ENCODE measurements at places on chromosomes 12 and 14. TPM values are rescaled to one million over a fixed set of nuclear protein-coding genes. Genes with fewer than 3 reads are reported as not detected.
A peak's percentile ranks its signal among the peaks of the same experiment; 100 is the strongest.

GRCh38 chr12:44428825-44429224 lies 447.3 kb downstream of the NELL2 start:
- no peak for DNase-seq

GRCh38 chr12:14185427-14186192 lies 179.9 kb upstream of the ATF7IP start:
- peak; percentile 51 for DNase-seq

GRCh38 chr12:120225852-120226640 lies 25.1 kb upstream of the RPLP0 start:
- DNase-seq = peak; percentile 29

DNA sequence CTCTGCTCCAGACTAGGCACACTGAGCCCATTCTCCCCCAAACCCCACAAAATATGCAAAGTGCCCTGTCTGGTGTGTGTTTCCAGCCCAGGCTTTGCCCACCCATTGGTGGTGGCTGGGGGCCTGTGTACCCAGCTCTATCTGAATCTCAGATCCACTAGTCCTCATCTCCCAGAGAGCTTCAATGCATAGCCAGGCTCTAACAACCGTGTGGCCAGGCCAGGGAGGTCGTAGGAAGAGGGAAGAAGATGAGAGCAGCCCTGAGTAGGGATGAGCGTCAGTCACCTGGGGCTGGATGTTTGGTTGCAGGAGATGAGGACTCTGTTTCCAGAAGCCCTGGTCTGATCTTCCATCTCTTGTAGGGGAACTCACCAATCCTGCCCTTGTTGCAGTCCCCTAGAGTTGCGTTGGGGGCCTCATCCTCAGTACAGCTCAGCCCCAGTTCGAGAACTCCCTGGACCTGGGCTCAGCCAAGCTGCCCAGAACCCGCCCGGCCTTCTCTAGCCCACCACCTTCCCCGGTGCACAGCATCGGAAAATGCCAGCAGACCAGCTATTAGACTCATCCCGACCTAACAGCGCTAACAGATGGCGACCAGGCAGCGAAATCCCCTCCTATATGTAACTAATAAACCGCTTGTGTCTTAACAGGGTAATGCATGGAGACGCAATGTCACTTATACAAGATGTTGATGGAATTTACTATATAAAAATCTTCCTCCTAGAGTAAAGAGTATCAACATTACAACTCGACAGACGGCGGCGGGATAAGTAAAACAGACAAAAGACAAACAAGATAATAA lies 3.2 kb upstream of the LHX5 start:
- DNase-seq = no peak

DNA sequence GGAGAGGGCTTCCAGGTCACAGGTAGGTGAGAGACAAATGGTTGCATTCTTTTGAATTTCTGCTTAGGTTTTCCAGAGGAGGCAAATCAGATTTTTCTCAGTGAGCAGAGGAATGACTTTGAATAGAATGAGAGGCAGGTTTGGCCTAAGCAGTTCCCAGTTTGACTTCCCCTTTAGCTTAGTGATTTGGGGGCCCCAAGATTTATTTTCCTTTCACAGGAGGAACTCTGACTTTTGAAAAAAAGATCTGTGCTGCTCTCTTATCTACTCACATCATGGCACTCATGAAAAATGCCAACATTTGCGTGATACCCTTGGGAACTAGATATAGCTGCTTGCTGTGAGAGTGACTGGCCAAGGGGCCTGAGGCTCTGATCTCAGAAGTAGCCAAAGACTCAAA lies 58.0 kb upstream of the EVL start:
- DNase-seq = no peak

GRCh38 chr14:78848234-78848820 lies 678.2 kb downstream of the NRXN3 start:
- DNase-seq = peak; percentile 14

DNA sequence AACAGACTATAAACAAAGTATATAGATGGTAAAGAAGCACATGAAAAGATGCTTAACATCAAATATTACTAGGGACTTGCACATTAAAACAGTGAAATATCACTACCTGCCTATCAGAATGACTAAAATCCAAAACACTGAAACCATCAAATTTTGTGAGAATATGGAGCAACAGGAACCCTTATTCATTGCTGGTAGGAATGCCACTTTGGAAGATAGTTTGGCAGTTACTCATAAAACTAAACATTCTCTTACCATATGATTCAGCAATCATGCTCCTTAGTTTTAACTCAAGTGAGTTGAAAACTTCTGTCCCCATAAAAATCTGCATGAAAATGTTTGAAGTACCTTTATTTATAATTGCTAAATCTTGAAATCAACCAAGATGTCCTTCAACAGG lies 297.6 kb downstream of the DAD1 start:
- no peak for DNase-seq

DNA sequence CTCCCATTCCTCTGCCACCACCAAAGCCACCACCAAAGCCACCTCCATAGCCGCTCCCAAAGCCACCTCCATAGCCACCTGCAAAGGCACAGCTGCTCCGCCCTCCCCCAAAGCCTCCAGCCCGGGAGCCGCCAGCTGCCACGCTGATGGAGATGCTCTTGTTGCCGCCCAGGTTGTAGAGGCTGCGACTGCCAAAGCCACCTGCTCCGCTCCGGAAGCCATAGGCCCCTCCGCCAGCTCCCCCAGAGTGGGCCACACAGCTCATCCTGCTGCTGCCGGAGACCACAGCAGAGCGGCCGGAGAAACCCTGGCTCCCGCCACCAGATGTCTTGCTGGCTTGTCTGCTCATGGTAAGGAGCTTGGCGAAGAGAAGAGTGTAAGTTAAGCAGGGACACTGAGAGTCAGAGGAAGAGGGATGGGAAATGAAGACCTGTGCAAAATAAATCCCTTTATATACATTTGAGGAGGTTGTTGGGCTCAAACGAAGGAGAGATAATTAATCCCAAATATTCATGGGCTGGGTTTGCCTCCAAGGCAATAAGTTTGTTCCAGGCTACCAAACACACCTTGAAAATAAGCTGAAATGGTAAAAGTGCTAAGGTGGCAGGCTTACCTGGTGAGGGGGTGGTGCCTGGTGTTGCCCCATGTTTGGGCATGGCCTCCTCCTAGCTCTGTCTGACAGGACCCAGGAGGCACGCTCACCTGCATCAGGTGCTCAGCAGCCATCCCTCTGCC lies at the start of gene KRT3:
Gene KRT3 (minus strand): TSS at position 424 of the 735 bp plus-strand sequence. CDS start 75 bp downstream, at position 349.
- DNase-seq = no peak

- no peak for DNase-seq
Measured at GRCh38 chr12:40263616-40264409, 39.0 kb downstream of the LRRK2 start.

DNA sequence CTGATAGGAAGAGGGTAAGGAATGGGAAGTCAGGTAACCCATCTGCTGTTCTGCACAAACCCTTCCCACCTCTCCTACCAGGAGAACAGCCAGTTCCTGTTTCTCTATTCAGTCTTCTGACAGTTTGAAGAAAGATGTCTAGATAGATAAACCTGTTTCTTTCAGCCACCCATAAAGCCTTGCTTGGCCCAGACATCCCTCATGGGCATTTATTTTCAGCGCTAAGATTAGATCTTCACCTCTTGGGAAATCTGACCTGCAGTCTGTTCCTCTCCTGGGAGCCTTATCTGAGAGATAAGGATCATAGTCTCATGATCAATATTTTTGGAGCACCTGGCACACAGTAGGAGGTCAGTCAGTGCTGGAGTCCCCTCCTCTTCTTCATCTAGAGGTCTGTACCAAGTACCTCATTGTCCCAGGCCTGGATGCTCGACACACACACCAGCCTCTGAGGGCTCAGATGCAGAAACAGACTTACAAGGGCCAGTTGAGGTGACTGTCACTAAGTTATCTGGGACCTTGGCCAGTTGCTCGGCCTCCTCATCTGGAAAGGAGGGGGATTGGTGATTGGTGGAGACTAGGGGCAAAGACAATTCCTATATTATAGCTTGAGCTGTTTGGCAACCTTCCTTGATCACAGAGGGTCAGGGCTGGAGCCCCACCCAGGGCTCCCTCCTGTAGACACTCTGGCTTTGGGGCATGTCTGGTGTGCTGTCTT lies 18.2 kb downstream of the ACVRL1 start:
- no peak for DNase-seq

GRCh38 chr14:97704316-97704885 lies 907.2 kb downstream of the VRK1 start:
- DNase-seq = no peak

DNA sequence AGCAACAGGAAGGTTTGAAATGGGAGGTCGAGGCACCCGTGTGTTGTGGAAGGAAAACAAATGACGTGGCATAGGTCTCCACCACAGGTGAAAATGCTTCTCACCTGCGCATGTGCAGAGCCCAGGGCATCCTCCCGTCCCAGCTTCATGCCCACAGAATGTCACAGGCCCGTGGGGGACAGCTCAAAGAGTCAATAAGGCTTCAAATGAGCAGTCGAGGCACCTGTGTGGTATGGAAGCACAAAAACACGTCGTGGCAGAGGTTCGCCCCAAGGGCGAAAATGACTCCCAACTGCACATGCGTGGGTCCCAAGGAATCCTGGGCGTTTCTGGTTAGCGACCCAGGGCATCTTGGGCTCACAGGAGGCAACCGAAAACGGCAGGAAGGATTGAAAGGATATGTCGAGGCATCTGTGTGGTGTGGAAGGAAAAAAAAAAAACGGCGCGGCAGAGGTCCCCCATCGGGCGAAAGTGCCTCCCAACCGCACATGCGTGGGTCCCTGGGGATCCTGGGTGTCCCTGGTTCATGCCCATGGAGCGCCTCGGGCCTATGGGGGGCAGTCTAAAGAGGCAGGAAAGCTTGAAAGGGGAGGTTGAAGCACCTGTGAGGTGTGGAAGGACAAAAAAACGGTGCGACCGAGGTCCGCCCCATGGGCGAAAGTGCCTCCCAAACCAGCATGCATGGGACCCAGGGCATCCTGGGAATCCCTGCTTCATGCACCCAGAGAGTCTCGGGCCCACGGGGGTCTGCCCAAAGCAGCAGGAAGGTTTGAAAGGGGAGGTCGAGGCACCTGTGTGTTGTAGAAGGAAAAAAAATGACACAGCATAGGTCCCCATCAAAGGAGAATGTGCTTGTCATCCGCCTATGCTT lies 578.5 kb downstream of the ALG10 start:
- no peak for DNase-seq

- peak; percentile 27 for DNase-seq
Measured at GRCh38 chr12:58171914-58172313, 230.5 kb downstream of the ATP23 start.

DNA sequence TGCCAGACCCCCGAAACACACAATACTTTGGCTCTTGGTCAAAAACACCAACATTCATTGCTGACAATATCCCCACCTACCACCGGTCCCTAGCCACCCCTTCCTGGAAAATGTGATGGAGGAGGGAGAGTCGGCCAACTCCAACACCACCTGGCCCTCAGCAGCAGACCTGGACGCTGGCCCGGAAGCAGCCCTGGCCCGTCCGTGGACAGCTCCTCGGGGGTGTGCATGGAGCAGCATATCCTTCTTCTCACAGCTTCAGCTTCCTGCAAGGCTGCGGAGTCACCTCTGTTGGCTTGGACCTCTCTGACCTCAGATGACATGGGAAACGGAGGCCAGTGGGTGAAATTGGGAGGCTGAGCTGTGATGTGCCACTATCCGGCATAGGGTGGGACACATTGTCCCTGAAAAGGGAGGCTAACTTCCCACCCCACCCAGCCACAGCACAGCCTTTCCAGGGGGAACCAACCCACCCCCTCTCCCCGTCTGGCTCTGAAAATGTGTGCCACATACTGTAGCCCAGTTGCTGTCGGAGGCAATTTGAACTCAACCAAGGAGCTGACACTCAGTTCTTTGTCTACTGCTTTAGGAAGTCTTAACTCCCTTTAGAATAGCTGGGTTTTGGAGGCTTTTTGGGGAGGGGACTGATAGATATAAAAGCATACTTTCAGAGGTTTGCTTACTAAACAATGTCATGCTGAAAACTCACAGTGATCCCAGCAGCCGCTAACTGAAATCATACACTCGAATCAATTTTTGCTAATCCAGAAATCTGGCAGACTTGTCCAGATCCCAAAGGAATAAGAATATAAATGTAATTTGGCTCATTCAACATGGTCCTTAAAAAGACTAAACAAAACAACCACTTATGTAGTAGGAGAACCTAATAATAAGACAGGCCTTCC lies 43.1 kb upstream of the LTA4H start:
- DNase-seq = peak; percentile 33

DNA sequence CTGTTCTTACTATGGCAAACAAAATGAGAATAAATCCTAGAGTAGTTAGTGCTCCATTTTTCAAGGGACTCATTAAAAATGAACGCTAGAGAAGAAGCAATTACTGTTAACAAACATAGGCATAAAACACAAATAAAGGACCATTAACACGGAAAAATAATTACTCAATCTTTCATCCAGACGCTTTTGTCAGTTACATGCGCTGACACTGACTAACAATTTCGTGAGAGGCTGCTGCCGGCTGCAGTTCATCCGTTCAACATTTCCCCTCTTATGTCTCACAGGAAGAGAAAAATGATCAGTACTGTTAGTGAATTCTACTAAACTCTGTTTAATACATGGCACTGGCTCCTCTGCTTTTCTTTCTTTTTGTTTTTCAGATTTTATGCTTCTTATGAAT lies 472.7 kb upstream of the FLRT2 start:
- DNase-seq = no peak

DNA sequence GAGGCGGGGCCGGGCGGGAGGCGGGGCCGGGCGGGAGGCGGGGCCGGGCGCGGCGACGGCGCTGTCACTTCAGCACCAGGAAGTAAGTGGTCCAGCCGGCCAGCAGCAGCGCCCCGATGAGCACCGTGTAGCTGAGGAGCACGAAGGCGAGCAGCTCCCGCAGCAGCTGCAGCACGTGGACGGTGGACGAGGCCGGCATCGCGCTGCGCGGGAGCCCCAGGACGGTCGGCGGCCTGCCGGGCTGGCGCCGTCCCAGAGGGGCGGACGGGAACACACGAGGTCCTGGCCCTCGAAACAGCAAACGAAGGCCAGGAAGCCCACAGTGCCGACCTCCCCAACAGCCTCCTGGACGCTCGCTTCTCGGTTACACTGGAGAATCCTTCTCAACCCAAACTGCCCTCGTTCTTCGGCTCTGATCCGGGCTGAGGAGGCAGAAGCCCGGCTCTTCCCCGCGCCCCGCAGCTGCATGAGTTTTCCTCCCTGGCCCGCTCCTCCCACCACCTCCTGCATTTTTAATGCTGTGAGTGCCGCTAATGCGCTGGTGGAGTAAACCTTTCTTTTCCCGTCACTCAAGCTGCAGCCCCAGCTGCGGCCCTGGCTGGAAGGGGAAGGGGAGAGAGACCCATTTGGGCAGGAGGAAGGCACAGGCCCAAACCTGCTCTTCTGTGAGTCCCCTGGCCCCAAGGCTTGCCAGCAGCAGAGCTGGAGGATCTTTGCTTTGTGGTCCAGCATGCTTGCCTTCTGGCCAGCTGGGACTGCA lies 694 bp upstream of the DIABLO start:
- no peak for DNase-seq

Gene RBMS2
- total RNA-seq = 19.2 TPM

Gene SLC6A15
- 8.9 TPM for total RNA-seq

Gene SERPINA5
- total RNA-seq = not detected

Gene LHX5
- not detected for total RNA-seq

Measured in fibroblast of the aortic adventitia (primary cell).